ENCODE measurements at places on chromosomes 13 and 19. TPM values are rescaled to one million over a fixed set of nuclear protein-coding genes. Genes with fewer than 3 reads are reported as not detected.
A peak's percentile ranks its signal among the peaks of the same experiment; 100 is the strongest.

DNA sequence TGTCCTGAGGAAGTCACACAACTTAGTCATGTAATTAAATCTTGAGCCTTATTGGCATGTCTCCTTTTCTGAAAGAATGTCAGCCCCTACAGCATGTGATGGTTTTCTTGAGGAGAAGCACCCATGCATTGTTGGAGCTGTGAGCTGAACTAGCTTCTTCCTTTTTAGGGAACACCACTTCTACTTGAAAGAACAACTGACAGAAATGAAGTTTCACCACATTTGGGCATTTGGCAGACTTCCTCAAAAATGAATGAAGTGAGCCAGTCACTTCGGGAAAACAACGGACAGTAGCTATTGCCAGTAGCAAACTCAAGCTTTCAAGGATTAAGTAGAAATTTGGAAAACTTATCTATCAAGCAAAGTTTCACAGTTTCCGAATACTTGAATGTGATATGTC lies 1351.3 kb downstream of the EFNB2 start:
- H3K27me3 ChIP-seq = no peaks in the 10 kb centered on the region
- DNase-seq = no peak
- H3K4me3 ChIP-seq = no peak overlapping the region
- H3K36me3 ChIP-seq = no peaks in the 10 kb centered on the region

ERICH6B gene
- total RNA-seq = not detected

GRCh38 chr19:30555075-30555790 lies 183.0 kb downstream of the ZNF536 start:
- H3K27ac ChIP-seq = no peak overlapping the region
- DNase-seq = no peak
- H3K4me1 ChIP-seq = no peaks in the 10 kb centered on the region
- no peaks in the 10 kb centered on the region for H3K36me3 ChIP-seq
- H3K27me3 ChIP-seq = no peaks in the 10 kb centered on the region
- no peak overlapping the region for H3K4me3 ChIP-seq

- no peak overlapping the region for H3K4me3 ChIP-seq
- H3K36me3 ChIP-seq = no peaks in the 10 kb centered on the region
- no peaks in the 10 kb centered on the region for H3K4me1 ChIP-seq
- no peak for DNase-seq
Observed at GRCh38 chr13:51034906-51035305, 76.2 kb downstream of the C13orf42 start.

CCDC122 gene
- 3.5 TPM for total RNA-seq

- no peaks in the 10 kb centered on the region for H3K27me3 ChIP-seq
- DNase-seq = no peak
- H3K36me3 ChIP-seq = peaks cover 7% of the 10 kb centered on the region
- H3K4me1 ChIP-seq = peaks cover 67% of the 10 kb centered on the region
Observed at GRCh38 chr19:19463348-19464117, 51.8 kb downstream of the TSSK6 start.

GRCh38 chr13:79191501-79191900 lies 214.6 kb downstream of the RBM26 start:
- no peak overlapping the region for H3K27ac ChIP-seq
- H3K27me3 ChIP-seq = no peaks in the 10 kb centered on the region
- H3K4me3 ChIP-seq = no peak overlapping the region
- no peaks in the 10 kb centered on the region for H3K36me3 ChIP-seq
- no peak for DNase-seq
- no peaks in the 10 kb centered on the region for H3K4me1 ChIP-seq

GRCh38 chr19:34269968-34270621 lies 15.7 kb downstream of the GARRE1 start:
- H3K36me3 ChIP-seq = no peaks in the 10 kb centered on the region
- H3K4me1 ChIP-seq = peaks cover 52% of the 10 kb centered on the region
- H3K4me3 ChIP-seq = no peak overlapping the region
- no peak for DNase-seq
- H3K27ac ChIP-seq = peak overlapping the region; percentile 83
- H3K27me3 ChIP-seq = no peaks in the 10 kb centered on the region

ZNF175 gene
- total RNA-seq = 10.9 TPM

GRCh38 chr19:2235381-2236063 lies 607 bp downstream of the PLEKHJ1 start:
- peak; percentile 74 for DNase-seq
- peak overlapping the region; percentile 94 for H3K4me3 ChIP-seq
- peak overlapping the region; percentile 98 for H3K27ac ChIP-seq
- H3K27me3 ChIP-seq = no peaks in the 10 kb centered on the region
- peaks cover 48% of the 10 kb centered on the region for H3K4me1 ChIP-seq

GRCh38 chr13:21010621-21011020 lies 50.8 kb downstream of the LATS2 start:
- H3K4me1 ChIP-seq = peaks cover 33% of the 10 kb centered on the region
- H3K27me3 ChIP-seq = no peaks in the 10 kb centered on the region
- no peak overlapping the region for H3K27ac ChIP-seq
- DNase-seq = no peak

- no peaks in the 10 kb centered on the region for H3K36me3 ChIP-seq
- H3K27ac ChIP-seq = no peak overlapping the region
- H3K4me1 ChIP-seq = no peaks in the 10 kb centered on the region
Observed at GRCh38 chr13:53200498-53201453, 172.2 kb downstream of the OLFM4 start.

DNA sequence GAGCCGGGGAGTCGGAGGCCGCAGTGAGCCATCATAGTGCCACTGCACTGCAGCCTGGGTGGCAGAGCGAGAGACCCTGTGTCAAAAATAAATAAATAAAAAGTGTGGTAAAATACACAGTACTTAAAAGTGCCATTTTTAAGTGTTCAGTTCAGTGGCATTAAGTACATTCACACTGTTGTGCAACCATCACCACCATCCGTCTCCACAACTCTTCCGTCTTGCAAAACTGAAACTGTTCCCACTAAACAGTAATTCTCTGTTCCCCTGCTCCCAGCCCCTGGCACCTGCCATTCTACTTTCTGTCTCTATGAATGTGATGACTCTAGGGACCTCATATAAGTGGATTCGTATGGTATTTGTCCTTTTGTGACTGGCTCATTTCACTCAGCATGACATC lies 13.3 kb downstream of the SLC25A42 start:
- no peak overlapping the region for H3K4me3 ChIP-seq
- peak; percentile 51 for DNase-seq
- peak overlapping the region; percentile 39 for H3K27ac ChIP-seq
- peaks cover 16% of the 10 kb centered on the region for H3K4me1 ChIP-seq
- no peaks in the 10 kb centered on the region for H3K36me3 ChIP-seq

ECSIT gene
- total RNA-seq = 65.1 TPM

DNA sequence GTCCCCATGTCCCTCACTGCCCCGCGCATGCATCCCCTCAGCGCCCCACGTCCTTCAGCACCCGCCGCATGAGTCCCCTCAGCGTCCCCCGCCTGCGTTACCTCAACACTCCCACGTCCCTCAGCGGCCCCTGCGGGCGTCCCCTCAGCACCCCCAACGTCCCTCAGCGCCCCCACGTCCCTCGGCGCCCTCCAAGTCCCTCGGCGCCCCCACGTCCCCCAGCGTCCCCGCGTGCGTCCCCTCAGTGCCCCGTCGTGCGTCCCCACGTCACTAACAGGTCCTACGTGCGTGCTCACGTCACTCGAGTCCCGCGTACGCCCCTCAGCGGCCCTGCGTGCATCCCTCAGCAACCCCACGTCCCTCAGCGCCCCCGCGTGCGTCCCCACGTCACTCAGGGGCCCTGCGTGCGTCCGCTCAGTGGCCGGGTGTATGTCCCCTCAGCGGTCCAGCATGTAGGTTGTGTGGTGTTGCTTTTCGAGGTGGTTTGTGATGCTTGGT lies 19.5 kb upstream of the GAS6 start:
- no peak for DNase-seq
- H3K4me1 ChIP-seq = peaks cover 35% of the 10 kb centered on the region
- no peaks in the 10 kb centered on the region for H3K27me3 ChIP-seq
- H3K27ac ChIP-seq = no peak overlapping the region

DNA sequence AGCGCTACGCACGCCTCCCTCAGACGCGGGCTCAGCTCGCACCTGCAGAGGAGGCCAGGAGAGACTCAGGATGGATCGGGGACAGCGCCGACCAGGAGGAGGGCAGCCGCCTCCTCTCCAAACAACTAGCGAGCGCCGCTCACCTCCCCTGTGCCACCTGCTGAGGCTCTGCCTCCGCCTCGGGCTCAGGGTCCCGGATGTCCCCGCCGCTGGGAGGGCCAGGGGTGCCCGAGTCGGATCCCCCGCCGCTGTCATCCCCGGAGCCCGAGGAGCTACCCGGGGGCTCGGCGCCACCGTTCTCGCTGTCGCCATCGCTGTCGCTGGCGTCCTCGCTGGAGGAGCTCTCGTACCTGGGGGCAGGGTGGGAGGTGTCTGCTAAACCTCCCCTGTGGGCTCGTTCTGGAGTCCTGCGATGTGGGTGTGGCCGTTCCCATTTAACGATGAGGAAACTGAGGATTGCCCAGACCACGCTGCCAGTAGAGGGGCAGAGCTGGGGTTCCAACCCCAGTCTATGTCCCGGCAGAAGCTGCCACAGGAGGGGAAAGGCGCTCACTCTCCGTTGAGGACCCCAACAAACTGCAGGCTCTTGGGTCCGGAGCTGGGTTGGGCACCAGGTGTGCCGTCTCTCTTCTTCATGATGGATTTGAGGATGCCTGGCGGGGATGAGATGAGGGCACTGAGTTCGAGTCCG lies 9.2 kb downstream of the KANK3 start:
- peak overlapping the region; percentile 45 for H3K4me3 ChIP-seq
- peaks cover 50% of the 10 kb centered on the region for H3K4me1 ChIP-seq
- peaks cover 33% of the 10 kb centered on the region for H3K36me3 ChIP-seq

KIR2DL1 gene
- not detected for total RNA-seq

C1QTNF9B gene
- not detected for total RNA-seq
